ENCODE measurements at places on chromosomes 13 and 19.

- no peak for DNase-seq
These were observed 47.2 kb upstream of the EPHX3 start for GRCh38 chr19:15279326-15279904.

DNA sequence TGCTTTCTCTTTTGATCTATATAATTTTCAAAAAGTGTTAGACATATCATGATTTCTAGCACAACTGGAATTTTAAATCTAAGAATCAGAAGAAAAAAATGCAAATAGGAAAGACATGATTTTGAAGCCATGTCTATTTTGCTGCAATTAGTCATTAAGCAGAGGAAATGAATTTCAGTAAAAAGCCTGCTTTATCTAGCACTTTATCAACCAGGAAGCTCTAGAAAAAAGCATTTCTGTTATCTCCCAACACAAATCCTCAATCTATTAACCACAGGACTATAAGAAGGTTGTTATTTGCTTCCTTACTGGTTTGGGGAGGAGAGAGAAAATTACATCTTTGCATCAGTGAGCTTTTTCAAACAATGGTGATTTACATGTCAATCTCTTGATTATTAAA is 716.7 kb downstream of the DIAPH3 start:
- DNase-seq = no peak

- DNase-seq = no peak
These were observed 16.2 kb downstream of the LAIR2 start for GRCh38 chr19:54518844-54519243.

DNA sequence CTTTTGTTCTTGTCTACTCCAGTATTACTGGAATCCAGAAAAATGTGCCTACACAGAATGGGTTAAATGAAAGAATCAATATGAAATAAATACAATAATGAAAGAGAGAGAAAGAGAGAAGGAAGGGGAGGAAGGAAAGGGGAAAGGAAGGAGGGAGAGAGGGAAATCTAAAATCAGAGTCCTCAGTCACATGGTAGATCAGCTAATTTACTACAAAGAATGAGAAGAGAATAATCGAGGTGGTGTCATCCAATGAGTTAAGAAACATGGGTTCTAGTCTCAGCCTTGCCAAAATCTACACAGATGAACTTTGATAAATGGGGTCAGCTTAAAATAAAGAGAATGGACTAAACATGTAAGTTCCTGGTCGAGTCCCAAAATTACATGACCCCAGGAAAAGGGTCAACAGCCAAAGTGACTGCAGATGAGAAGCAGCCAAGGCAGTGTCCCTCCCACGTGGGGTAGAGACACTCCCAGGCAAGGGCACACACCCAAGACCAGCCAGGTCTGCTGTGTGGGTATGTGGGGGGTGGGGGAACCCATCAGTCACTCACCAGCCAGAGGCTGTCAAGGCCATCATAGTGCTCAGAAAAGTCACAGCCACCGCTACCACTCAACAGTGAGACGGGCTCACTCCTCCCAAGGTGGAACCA is 103.6 kb downstream of the STK24 start:
- DNase-seq = no peak

DNA sequence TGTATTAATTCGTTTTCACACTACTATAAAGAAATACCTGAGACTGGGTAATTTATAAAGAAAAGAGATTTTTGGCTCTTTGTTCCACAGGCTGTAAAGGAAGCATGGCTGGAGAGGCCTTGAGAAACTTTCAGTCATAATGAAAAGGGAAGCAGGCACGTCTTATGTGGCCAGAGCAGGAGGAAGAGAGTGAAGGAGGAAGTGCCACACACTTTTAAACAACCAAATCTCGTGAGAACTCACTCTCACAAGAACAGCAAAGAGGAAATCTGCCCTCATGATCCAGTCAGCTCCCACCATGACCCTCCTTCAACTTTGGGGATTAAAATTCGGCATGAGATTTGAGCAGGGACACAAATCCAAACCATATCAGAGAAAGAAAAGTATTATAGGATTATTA is 1255.9 kb upstream of the MIR17HG start:
- DNase-seq = no peak

DNA sequence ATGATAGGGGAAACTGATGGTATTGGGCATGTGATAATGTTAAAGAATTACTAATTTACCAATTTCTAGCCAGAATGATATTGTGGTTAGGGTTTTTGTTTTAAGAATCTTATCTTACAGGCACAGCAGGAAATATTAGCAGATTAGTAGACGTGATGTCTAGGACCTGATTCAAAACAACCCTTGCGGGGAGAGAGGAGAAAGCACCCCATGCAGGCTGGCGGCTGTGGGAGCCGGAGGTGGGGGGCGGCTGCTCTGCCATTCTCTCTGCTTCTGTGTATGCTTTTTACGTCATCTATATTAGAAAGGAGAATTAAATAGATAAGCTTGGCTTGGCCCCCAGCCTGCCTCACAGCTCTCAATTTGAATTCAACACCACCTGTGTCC is 41.5 kb downstream of the MLLT1 start:
- DNase-seq = no peak

DNA sequence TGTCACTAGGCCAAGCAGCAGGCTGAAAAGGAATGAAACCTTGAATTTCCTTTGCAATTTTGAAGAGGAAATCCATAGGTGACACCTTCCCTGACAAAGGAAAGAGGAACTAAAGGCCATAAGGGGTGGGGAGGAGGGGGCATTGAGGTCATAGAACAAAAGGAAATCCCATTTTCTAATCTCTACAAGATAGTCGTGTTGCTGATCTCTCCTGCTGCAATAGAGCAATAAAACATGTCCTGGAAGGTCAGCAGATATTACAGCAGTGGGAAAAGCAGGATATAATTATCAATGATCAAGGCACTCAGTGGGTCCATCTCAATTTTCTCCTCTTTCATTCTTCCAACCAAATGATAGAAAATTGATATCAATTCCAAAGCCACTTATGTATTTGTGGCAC is 20.3 kb upstream of the RAP2A start:
- no peak for DNase-seq

DNA sequence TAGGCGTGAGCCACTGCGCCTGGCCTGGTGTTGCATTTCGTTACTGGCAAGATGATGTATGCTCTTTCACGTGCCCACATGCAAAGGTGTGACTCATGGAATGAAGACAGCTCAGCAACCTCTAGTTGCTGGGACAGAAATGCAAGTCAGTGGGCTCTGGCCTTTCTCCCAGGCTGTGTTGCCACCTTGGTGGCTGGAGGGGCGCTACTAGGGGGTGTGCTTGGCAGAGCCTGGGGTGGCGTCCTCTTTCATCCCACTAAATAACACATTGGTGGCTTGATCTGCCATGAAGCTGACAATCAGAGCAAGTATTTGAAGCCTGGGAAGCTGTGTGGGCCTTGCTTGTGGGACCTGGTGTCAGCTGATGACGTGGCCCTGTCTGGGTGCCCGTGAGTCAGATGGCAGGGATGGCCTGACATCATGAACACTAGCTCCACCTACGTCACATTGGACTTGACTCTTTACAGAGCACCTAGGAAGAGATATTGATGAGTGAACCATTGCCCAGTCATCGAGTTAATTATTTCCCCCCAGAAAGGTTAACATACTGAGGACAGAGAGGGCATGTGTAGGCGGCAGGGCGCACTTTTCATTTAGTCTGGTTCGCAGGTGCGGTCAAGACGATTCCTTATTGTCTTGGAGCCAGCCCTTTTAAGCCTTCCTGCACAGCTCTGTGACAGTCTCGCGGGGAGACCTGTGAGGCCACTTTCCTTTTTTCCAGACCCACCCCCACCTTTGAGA is 154.2 kb downstream of the TM9SF2 start:
- DNase-seq = no peak

DNA sequence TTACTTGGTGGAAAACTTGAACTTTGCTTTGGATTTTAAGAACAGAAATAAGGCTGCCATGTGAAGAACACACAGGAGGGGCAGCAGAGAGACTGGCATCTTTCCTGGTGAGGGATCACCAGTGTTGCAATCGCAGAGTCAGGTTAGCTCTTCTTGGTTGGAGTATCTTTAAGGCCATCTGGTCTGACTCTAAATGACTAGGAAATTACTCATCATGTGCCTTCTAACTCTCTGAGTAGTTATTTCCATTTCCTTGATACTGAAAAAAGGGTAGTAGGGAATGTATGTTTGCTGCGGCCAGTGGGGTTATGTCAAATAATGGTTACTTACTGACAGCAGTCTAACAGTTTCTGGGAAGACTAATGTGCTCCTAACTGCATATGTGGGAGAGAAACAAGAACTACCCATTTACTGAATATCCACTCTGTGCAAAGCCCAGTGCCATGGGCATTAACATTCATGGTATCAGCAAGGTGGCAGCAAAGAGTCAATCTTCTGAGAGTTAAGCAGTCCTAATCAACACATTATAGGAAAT is 122.1 kb downstream of the COG6 start:
- DNase-seq = no peak
